ENCODE measurements at places on chromosomes 2 and 18. TPM values are rescaled to one million over a fixed set of nuclear protein-coding genes. Genes with fewer than 3 reads are reported as not detected.

Gene SCYGR4
- polyA plus RNA-seq = not detected

- no peak for DNase-seq
Observed at GRCh38 chr18:75083131-75083530, 125.8 kb downstream of the PTGR3 start.

- DNase-seq = no peak
Observed at GRCh38 chr2:191018048-191018447, 4.1 kb upstream of the STAT1 start.

- DNase-seq = no peak
Observed at GRCh38 chr2:116810645-116811044, 1003.8 kb upstream of the DDX18 start.

Gene M1AP
- polyA plus RNA-seq = 1.0 TPM

DNA sequence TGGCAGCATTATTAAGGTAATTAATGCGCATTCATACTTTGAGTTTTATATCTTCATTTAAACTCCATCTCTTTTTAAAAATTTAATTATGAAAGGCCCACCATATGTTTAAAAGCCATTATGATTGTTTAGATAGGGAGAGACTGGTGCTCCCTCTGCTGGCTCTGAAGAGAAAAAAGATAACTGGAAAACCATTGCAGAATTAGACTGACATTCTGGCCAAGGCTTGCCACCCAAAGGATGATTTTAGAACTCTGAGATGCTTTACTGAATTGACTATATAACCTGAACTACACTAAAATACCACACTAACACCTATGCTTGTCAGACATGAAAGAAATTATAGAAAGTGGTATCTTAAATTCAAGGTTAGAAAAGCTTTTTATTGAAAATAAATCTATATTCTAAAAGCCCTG is 127.6 kb upstream of the SPOPL start:
- peak; percentile 24 for DNase-seq

- DNase-seq = no peak
Observed at GRCh38 chr2:30527859-30528258, 80.8 kb downstream of the LCLAT1 start.

DNA sequence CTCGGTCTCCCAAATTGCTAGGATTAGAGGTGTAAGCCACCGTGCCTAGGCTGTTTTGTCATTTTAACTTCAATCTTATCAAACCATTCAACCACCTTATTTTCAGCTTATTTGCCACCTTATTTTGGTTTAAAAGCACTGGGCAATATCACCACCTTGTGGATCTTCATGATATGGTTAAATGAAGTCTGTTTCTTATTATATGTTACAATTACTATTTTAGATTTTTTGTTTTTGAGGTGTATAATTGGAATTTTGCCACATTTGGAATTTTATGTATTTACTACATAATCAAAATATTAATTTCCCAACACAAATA is 43.8 kb upstream of the SCN9A start:
- DNase-seq = peak; percentile 29

DNA sequence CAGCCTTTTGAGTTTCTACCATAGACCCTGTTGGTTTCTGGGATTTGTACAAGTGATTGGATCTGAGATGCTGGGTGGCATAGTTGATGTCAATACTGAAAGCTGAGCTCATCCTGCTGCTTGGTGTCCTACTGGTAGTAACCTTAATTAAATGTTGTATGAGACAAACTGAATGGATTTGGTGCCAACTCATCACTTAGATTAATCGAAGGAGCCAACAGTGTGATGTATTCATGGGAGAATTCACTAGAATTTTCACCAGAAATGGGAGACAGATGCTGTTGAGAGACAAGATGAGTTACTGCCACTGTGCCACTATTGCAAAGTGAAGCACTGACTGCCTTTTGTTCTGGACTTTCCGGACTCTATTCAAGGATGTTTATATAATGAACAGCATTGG is 158.5 kb downstream of the THADA start:
- no peak for DNase-seq

Gene SH3BP4
- 33.7 TPM for polyA plus RNA-seq

Gene DOK1
- 7.4 TPM for polyA plus RNA-seq

DNA sequence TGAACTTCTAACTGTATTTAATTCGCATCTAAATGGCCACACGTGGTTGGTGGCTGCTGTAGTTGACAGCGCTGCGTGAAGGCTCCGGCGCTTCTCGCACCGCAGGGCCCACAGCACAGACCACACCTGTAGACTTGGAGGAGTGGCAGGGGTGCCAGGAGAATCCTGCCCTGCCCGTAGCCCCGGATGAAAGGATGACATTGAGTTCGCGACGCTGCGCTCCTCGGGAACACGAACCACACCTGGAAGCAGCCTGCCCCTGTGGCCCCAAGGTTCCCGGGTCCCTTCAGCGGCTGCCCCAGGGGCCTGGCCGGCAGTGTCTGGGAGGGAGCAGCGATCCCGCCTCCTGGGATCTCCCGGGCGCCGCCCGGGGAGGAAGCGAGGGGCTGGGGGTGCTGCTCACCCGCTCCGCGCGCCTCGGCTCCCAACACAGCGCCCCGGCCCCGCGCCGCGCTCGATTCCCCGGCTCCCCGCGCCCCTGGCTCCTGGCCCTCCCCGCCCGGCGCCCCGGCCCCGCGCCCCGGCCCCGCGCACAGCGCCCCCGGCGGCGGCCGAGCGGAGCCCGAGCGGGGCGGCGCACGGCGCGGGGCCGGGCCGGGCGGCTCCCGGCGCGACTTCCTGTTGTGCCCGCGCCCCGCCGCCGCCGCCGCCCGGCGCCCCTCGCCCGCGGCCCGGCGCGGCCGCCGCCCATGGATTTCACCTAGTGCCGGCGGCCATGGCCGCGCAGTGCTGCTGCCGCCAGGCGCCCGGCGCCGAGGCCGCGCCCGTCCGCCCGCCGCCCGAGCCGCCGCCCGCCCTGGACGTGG is at the start of gene RNPEPL1:
Gene RNPEPL1, plus strand, starts transcription at position 613 of the 806 bp plus-strand sequence. Its CDS starts 103 bp downstream, at position 716.
- no peak for DNase-seq

Gene WDSUB1
- polyA plus RNA-seq = 33.8 TPM

Gene MRO
- polyA plus RNA-seq = 2.2 TPM

- DNase-seq = no peak
Observed at GRCh38 chr2:142188562-142188961, 57.7 kb upstream of the LRP1B start.

GRCh38 chr2:598058-598802 is 79.0 kb downstream of the TMEM18 start:
- DNase-seq = no peak

Gene ATP6V1B1
- polyA plus RNA-seq = 58.5 TPM

Data from left kidney (tissue), 8 donors.